ENCODE measurements at places on chromosomes 12 and 14. TPM values are rescaled to one million over a fixed set of nuclear protein-coding genes. Genes with fewer than 3 reads are reported as not detected.

Gene ATP2B1
- total RNA-seq: 45.5 TPM

Gene ACOT6
- not detected for total RNA-seq

Gene PPP1R36
- 0.30 TPM for total RNA-seq

Gene LYSET
- 19.7 TPM for total RNA-seq

DNA sequence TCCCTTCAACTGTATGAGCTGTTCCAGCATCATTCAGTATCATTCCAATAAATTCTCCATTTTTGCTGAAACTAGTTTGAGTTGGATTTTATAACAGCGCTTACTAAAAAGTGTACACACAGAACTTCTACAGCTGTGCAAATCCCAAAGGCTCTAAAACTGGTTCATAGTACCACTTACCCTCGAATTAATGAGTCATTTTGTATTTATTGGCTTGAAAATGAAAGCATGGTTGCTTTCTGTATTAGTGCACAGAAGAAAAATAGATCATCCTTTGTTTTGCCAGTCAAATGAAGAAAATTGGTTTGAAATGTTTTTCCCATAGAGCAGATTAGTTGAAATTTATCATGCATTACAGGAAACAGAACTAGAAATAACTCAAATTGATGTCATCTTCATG, 268.3 kb upstream of the CPNE8 start:
- H3K36me3 ChIP-seq: no peaks in the 10 kb centered on the region
- DNase-seq: no peak
- H3K27me3 ChIP-seq: no peaks in the 10 kb centered on the region
- H3K4me1 ChIP-seq: no peaks in the 10 kb centered on the region
- H3K4me3 ChIP-seq: no peak overlapping the region
- no peak overlapping the region for H3K27ac ChIP-seq

DNA sequence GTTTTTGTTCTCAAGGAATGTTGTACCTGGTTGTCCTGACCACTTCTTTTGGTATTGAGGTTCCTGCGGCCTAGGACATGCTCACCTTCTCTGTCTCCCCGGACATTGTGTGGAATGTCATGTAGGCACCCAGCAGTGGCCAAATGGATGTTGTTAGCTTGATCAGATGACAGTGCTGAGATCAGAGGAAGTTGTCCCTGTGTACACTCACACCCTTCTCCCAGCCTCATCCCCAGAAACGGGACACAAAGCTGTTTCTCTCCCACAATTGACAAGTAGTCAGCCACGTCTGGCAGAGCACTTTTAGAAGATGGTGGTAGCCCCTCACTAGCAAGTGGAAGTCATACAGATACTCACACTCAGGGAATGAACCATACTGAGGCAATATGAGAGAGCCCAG, 3.0 kb downstream of the PLEKHH1 start:
- H3K27ac ChIP-seq: no peak overlapping the region
- no peaks in the 10 kb centered on the region for H3K36me3 ChIP-seq
- H3K27me3 ChIP-seq: no peaks in the 10 kb centered on the region
- peaks cover 14% of the 10 kb centered on the region for H3K4me1 ChIP-seq
- H3K4me3 ChIP-seq: no peak overlapping the region
